Psoas muscle (tissue), 8 donors: ENCODE measurements at places on chromosomes 7 and 10. TPM values are rescaled to one million over a fixed set of nuclear protein-coding genes. Genes with fewer than 3 reads are reported as not detected.

DNA sequence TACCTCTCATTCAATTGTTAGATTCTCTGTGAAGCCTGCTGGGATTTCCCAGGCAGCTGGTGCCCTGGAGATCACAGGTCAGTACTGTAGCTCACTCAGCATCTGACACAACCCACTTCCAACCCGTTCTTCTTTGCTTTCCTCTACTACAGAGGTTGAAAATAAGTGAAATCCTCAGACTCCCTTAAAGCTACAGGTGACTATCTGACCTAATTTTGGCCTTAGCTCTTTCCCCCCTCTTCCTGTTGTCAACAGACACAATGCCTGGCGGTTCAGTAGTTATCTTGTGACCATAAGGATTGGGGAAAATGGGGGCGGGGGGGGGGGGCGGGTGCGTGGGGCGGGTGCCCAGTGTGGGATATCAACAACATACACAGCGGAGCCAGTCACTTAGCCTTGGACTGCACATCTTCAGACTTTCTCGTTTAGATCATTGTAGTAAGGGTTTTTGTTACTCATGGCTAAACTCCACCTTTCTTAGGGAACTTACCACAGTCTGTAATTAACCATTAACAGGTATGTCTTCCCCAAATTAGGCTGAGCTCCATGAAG, 37.8 kb downstream of the MTPN start:
- no peak for DNase-seq

GRCh38 chr10:59623133-59624121, 86.2 kb downstream of the SLC16A9 start:
- no peak for DNase-seq

- peak; percentile 36 for DNase-seq
Observed at GRCh38 chr10:124130198-124130900, 37.0 kb upstream of the CHST15 start.

- DNase-seq: no peak
Observed at GRCh38 chr10:94673614-94674321, 9.8 kb upstream of the CYP2C18 start.

DNA sequence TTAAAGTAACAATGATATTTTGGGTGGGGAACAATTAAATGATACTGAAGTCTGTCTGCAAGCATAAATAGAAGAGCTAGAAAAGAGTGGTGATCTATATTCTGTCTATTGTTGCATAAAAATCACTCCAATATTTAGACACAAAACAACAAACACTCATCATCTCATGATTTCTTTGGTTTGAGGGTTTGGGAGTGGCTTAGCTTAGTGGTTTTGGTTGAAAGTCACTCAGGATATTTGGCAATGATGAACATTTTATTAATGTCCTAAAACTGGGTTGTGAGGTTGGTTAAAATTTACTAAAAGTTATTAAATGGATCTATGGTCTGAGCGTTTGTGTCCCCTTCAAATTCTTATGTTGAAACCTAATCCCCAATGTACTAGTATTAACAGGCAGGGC, 54.7 kb upstream of the EGFR start:
- no peak for DNase-seq

DNA sequence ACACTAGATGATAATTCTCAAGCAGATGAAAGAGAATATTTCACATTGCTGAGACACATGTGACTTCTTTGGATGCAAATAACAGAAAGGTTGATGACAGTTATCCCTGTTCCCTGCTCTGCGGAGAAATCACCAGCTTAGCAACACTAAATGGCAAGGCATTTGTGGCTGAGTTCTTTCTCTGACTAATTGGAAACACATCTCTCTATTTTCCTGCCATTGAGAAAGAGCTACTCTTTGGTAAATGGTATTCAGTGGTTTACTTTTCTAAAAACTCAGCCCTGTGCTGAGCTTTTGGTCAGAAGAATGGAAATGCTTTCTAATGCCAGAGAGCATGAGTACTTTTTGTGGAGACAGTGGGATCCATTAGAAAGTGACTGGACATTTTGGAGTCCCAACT, 771.4 kb downstream of the LRMDA start:
- DNase-seq: no peak

DNA sequence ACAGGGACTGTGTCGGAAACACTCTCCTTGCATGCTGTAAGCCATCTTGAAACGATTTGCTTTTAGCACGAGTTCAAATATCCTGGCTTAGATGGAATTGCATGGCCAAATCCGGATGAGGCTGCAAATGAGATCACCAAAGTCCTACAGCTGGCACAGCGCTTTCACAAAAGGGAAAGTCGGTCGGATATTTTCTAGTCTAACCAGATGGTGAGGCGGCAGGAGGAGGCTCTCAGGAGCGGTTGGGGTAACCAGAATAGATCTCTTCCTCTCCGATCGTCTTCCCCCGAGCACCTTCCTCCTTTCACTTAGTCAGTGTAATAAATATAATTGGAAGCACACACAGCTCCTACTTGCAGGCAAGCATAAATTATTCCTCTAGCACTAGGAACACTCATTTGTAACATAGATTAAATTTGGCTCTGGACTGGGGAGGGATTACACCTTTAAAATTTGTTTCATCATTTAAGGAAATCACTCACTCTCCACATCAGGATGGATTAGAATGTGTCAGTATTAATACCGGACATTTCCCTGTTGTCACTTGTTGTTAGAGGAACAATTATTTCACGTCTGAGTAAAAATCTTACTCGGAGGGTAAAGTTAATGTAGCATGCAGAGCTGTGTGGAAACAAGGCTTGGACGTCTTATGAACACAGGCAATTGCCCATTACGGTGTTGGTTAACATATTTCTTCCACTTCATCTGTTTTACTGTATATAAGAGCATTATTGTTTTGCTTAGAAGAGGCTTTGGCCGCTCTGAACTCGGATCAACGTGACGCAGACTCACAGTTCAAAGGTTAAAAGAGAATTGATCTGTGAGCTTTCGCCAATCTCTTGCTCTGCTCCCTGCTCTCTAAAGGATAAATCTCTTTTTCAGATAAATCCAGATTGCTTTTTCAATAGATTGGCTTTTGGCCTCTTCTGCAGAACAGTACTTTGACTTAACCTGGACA, 857.9 kb downstream of the TYW1 start:
- no peak for DNase-seq

The CTAGE8 gene
- total RNA-seq: not detected
